ENCODE measurements at places on chromosomes 7 and 10.

DNA sequence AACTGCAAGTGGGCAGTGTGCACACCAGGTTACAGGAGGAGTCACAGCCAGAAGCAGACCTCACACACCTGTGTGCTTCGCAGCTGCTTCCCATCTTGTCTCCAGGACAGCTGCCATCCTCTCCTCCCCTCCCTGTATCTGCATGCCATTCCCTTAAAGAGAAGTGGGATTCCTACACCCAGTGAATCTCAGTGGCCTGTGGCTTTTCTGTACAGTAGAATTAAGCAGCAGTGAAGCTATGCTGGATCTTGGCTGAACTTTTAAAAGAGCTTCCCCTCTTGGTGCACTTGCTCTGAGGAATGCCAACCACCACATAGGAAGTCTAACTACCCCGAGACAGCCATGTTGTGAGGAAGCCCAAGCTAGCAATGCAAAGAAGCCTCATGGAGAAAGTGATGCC is 236.5 kb upstream of the ZMIZ1 start:
- DNase-seq = no peak

DNA sequence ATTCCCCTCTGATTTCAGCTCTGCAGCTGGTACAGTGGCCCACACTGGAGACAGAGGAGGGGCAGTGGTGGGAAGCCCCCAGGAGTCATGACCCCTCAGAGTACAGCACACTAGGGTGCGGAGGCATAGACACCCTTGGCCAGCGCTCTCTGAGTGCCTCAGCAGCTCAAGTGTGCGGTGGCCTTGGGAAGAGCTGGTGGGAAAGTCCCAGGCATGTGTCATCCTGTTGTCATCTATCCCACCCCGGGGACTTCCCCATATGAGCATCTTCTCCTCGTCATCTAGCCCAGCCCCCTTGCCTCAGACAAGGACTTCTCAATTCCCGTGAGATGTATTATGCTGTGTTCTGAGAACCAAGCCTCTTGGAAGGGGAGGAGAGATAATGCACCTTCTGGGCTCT is 15.6 kb upstream of the PPIF start:
- peak; percentile 79 for DNase-seq

GRCh38 chr10:24469993-24470392 is 253.7 kb downstream of the ARHGAP21 start:
- no peak for DNase-seq

GRCh38 chr7:79837915-79838314 is 296.7 kb upstream of the GNAI1 start:
- DNase-seq = no peak

GRCh38 chr7:90238583-90238982 is 6.4 kb upstream of the CFAP69 start:
- no peak for DNase-seq

DNA sequence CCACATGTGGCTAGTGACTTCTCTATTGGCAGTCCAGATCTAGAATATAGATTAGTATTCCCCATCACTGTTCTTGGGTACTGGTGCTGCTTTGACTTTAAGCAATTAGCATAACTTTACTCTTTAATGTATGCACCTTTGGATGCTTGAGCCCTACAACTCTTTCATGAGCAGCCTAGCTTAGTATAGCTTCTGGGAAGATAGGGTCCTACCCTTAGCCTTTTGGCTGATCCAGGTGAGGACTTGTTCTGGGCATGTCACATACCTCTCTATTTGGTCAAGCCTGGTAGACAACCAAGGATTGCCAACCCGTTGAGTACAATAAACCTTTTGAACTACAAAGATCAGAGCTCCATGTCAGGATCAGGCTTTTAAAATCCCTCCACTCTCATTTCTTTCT is 17.7 kb downstream of the PCGF5 start:
- DNase-seq = no peak
